ENCODE measurements at places on chromosomes 11 and 22.

DNA sequence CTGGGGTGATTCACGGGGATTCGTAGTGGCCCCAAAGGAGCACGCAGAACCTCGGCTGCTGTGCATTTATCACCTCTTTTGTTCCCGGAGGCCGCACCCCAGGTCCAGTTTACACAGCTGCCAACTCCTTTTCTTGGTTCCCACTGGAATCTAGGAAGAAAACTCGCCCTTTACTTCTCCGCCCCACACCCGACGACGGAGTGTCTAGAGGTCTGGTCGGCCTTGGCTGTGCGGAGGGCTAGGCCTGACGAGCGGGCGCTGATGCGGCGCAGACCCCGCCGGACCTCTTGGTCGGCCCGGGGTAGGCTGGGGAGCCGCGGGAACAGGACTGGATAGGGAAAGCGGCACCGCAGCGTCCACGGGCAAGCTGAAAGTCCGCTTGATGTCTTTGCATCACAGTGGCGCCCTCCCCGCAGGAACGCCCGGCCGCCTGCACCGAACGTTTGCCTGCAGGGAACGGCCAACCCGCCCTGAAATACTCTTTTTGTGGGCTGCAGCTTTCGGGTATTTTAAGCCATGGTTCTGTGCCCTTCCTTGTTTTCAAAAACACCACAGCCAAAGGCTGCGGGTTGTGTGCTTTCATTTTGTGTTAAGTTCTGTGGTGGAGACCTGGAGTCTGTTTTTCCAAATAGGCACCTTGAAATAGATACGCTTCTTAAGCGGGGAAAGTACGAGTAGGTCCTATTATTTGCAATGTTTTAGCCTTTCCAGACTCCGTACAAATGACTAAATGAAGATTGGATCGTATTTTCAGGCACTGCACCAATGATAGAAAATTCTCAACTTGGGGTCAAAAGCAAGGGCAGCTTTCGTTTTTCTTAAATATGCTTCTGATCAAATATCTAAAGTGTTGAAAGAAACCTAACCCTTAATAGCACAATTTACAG, 829 bp upstream of the ZBED5 start:
- no peak for DNase-seq

GRCh38 chr22:42769238-42769573, 48.5 kb upstream of the A4GALT start:
- DNase-seq = no peak

DNA sequence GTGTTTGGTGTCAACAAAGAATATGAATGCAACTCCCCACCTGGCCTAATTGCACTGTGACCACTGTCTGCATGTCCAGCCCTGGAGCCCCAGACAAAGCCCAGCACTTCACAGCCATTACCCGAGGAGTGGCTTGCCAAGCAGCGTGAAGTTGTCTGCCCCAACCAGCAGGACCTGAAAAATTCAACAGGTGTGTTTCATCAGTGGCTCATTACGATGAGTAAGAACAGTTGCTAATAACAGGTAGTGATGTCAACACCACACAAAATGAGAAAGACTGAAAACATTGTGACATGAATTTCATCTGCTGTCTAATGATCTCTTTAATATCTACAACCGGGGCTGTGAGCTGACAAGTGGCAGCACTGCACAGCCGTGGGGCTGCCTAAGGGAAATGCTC, 10.3 kb downstream of the MRPL21 start:
- peak; percentile 54 for DNase-seq

- DNase-seq = no peak
Observed at GRCh38 chr22:38820020-38820419, 23.8 kb downstream of the NPTXR start.

GRCh38 chr11:84721561-84721961, 905.6 kb downstream of the DLG2 start:
- DNase-seq = no peak

DNA sequence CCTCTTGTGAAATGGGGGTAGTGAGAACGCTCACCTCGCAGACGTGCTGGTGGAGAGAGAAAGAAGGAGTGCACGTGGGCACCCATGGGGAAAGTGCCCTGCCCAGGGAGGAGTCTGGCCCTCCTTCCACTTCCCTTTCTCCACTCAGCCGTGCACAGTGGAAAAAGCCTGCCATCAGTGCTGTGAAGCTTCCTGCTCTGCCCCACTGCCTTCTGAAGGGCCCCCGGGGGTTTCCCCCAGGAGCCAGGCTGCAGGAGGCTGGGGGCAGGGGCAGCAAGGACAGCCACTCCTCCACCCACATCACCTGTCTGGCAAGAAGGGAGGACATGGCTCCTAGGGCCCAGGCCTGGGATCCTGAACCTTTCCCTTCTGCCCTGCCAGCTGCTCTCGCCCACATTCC, 7.6 kb downstream of the TP53I11 start:
- DNase-seq = no peak

DNA sequence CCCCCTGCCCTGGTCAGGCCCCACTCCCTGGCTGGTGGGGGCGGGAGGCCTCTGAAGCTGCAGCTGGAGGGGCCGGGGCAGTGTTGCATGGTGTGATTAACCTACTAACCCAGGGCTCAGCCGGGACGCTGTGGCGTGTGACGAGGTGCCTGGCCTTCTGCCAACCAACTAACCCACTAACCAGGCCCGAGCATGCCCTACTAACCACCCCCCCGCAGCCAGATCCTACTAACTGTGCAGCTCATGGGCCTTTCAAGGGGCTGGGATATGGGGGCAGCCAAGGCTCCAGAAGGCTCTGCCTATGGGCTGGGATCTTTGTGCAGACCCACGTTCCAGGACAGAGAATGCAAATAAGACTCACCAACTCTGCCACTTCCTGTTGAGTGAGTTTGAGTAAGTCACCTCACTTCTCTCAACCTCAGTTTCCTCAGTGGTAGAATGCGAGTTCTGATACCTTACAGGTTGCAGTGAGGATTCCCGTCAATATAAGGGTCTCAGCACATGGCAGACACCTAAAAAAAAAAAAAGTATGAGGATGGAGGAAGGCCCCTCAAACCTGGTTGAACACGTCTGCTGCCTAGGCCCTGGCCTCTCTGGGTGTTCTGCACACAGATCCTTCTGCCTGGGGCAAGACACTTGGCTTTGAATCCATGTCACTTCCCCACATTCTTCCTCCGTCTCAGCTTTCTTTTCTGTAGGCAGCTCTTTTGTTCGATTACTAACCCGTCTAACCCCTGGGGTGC, 14.1 kb downstream of the MIAT start:
- DNase-seq = no peak

DNA sequence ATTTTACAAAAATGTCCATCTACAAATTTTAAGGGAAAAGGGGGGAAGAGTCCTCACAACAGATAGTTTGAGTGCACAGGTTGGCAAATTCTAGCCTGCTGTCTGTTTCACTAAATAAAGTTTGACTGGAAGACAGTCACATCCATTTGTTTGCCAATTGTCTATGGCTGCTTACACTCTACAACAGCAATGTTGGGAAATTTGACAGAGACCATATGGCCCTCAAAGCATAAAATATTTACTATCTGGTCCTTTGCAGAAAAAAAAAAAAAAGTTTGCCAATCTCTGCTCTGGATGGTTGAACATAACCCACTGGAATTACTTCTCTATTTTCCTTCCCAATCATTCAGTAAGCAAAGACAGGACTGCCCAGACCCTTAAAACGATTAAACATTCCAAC, 88.2 kb downstream of the FCHSD2 start:
- DNase-seq = no peak

DNA sequence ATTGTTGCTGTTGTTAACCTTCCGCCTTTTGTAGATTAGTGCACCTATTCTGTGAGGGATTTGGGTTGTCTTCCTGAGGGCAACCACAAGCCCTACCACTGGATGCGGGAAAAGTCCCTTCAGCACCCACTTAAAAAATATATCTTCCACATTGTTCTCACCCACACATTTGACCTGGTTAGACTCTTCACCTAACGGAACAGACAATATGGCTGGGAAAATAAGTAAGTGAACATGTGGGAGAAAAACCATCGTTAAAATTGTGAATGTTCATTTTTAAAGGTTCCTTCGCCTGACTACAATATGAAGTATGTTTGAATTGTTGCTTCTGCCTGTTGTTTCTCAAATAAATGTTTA, 72.0 kb upstream of the MPEG1 start:
- no peak for DNase-seq

DNA sequence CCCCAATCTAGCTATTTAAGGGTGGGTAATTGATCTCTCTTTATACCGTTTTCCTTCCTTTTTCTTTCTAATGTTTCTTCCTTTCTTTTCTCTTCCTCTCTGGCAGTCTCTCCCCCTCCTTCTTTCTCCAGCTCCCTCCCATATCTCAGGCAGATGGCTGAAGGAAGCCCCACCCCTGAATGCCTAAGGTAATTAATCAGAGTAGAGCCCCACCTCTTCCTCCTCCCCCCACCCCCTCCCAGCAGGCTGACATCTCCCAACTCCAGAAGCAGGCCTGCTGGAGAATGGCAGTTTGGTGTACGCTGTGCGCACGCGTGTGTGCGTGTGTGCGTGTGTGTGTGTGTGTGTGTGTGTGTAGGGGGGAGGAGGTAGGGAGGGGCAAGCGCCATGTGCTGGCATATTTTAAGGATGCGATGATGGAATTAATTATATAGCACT, 122.6 kb downstream of the APOL5 start:
- DNase-seq = peak; percentile 98

DNA sequence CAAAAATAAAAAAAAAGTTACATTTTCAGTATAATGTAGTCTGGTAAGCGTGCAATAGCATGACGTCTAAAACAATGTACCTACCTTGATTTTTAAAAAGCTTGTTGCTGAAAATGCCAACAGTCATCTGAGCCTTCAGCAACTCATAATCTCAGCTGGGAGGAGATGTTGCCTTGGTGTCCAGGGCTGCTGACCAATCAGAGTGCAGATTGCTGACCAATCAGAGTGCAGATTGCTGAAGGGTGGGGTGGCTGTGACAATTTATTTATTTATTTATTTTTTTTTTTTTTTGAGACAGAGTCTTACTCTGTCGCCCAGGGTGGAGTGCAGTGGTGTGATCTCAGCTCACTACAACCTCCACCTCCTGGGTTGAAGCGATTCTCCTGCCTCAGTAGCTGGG, 17.8 kb downstream of the ZBED4 start:
- peak; percentile 41 for DNase-seq

- no peak for DNase-seq
Observed at GRCh38 chr11:94784884-94785283, 16.7 kb downstream of the AMOTL1 start.

DNA sequence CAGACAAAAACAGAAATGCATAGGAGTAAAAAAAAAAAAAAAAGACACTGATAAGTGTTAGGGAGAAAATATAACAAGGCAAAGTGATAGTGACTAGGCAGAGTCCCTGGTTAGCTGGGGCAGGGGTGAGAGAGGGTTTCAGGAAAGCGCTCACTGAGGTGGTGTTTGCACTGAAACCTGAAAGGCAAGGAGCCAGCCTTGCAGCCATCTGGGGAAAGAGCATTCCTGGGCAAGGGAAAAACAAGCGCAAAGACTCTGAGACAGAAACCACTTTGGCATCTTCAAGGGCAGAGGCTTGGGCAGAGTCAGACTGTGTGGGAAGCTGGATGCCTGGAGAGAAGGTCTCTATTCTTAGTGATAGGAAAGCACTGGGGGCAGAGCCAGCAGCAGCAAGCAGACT, 14.5 kb downstream of the CLMP start:
- no peak for DNase-seq

- no peak for DNase-seq
Observed at GRCh38 chr11:111937844-111938243, 701 bp downstream of the DIXDC1 start.

DNA sequence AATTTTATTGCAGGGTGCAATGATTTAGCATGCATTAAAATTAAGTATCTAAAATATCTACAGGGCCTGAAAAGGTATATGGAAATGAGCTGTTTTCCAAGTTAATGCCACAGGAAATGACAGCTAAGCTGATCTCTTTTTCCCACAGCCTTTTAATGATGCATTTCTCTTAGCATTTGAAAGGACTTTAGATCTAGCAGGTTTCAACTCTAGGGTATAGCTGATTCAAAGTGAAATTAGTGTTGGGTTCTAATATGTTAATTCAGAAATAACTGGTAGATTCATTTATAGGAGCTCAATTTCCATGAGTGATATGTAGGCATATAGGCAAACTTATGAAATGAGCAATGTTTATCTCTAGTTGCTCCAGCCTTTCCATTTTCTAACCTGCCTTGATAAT, 274.2 kb downstream of the CASP12 start:
- no peak for DNase-seq

- DNase-seq = no peak
Observed at GRCh38 chr11:78525720-78526119, 48.9 kb downstream of the NARS2 start.

GRCh38 chr11:104352036-104352435, 188.1 kb upstream of the PDGFD start:
- DNase-seq = no peak

DNA sequence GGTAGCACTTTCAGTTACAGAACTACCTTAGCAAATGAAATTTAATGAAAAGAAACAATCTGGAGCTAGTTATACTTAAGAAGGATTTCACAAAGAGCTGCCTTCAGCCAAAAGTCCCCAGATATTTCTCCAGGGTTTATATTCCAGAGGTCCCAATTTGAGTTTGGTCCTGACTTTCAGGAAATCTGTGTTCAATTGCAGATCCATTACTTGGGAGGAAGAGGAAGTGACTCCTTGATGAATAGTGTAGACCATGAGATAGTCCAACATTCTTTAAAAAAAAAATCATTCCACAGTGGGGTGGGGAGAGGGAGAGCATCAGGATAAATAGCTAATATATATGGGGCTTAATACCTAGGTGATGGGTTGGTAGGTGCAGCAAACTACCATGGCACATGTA, 117.6 kb upstream of the ARHGAP20 start:
- DNase-seq = no peak

DNA sequence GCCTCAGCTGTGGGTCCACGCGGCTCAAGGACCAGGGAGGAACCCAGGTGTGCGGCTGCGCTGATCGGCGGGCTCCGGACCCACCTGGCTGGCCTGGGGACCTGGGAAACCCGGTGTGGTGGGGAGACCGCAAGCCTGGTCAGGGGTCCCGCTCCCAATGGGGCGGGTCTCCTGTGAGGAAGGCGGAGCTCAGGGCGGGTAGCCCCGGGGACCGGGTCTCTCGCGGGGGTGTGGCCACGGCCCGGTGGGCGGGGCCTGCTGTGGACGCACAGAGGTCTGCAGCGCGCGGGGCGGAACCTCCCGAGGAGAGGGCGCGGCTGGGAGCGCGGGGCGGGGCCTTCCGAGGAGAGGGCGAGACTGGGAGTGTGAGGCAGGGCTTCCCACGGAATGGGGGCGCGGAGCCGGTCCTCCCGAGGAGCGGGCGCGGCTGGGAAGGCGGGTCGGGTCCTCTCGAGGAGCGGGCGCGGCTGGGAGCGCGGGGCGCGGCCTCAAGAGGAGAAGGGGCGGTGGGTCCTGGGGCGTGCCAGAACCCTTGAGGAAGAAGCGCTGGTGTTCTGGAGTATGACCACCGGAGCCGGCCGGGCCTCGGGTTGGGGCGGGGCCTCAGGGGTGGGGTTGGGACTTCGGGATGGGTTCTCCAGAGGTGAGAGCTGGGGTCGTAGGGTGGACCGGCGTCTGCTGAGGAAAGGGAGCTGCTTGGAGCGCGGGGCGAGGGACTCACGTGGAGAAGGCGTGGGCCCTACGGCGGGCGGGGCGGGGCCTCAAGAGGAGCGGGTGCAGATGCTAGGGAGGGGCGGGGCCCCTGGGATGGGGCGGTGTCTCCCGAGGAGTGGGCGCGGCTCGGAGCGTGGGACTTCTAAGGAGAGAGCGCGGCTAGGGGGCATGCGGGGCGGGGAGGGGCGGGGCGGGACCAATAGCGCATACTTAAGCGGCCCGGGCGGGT, 20.8 kb downstream of the DGCR6L start:
- peak; percentile 92 for DNase-seq

Data from SK-MEL-5 (cell line).